Common myeloid progenitor, CD34-positive (primary cell): ENCODE measurements at places on chromosomes 12 and 14.
A peak's percentile ranks its signal among the peaks of the same experiment; 100 is the strongest.

- DNase-seq: no peak
Measured at GRCh38 chr14:20434701-20435581, 1.0 kb downstream of the KLHL33 start.

- no peak for DNase-seq
Measured at GRCh38 chr14:75909630-75910029, 72.2 kb downstream of the TGFB3 start.

- DNase-seq: no peak
Measured at GRCh38 chr12:96882862-96883261, 24.2 kb upstream of the NEDD1 start.

GRCh38 chr14:67370830-67371229, 10.7 kb downstream of the EIF2S1 start:
- DNase-seq: no peak

DNA sequence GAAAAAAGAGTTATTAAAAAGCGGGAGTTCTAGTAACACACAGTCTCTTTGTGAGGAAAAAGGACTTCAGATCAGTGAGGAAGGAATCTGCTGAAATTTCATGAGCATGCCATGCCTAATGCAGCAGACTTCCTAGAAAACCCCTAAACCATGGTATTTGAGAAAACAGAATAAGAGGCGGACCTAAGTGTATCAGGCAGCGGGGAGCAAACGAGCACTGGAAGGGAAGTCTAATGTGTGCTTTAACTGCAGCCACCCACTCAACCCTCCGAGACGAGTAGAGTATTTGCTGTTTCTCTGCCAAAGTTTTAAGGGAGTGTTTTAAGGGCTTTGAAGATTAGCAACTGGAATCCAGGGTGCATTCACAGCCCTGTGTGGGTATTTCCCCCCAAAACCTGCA, 36.5 kb downstream of the ACADS start:
- DNase-seq: no peak

- no peak for DNase-seq
Measured at GRCh38 chr12:104553421-104553820, 96.7 kb downstream of the CHST11 start.

- DNase-seq: no peak
Measured at GRCh38 chr14:49574038-49574437, 12.1 kb downstream of the RPS29 start.

- DNase-seq: peak; percentile 45
Measured at GRCh38 chr12:103503546-103504480, 8.0 kb upstream of the C12orf42 start.

DNA sequence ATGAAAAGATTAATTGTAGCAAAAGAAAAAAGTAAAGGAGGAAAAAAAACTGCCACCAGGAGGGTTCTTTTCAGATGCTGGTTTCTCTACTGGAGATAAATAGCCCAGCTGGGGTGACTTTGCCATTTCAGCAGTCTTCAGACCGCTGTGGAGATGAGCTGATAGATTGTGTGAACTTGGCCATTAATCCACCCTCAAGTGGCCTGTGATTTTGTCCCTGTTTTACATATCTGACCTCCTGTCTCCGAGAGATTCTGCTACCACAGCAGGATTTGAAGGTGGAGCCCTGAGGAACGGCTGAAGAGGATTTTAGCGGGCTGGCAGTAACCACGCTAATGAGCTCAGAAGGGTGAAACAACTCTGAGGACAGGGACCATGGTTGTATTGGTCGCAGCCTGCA, 72.7 kb downstream of the WSCD2 start:
- no peak for DNase-seq
